Inflammatory macrophage (primary cell): ENCODE measurements at places on chromosomes 11 and 22.
A peak's percentile ranks its signal among the peaks of the same experiment; 100 is the strongest.

DNA sequence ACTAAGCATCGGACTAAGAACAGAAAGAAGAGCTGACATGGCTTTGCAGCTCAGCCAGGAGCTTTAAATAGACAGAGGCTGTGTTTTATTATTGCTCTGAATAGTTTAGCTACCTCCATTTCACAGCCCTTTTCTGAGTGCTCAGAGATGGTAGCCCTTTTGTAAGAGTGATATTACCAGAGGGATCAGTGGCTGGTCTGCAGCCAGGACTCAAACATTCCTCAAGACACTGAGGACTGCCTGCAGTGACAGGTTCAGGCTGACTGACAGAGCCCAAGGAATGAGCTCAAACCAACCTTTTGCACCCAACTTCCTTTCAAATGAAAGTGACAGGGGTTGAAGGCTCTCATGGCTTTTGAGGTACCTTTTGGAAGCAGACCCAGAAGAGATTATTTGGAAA is 189.0 kb downstream of the DDX10 start:
- no peak for DNase-seq

GRCh38 chr11:18324381-18324780 is 2.0 kb downstream of the GTF2H1 start:
- DNase-seq = no peak

GRCh38 chr11:60482361-60482760 is 10.2 kb upstream of the MS4A12 start:
- DNase-seq = peak; percentile 64

- no peak for DNase-seq
These were observed 47.9 kb downstream of the WT1 start for GRCh38 chr11:32387411-32387810.

- no peak for DNase-seq
These were observed 34.6 kb downstream of the IFT27 start for GRCh38 chr22:36741204-36741793.

- no peak for DNase-seq
These were observed 789.8 kb upstream of the API5 start for GRCh38 chr11:42521994-42522393.

GRCh38 chr11:20003351-20003750 is 156.9 kb downstream of the DBX1 start:
- DNase-seq = no peak

- no peak for DNase-seq
These were observed 531.1 kb downstream of the BRD1 start for GRCh38 chr22:49296561-49296960.

GRCh38 chr22:44051358-44051757 is 27.3 kb downstream of the PARVB start:
- no peak for DNase-seq

GRCh38 chr11:78224906-78225420 is 36.2 kb downstream of the USP35 start:
- no peak for DNase-seq
